Amniotic stem cell (primary cell): ENCODE measurements at places on chromosomes 1 and 21.

DNA sequence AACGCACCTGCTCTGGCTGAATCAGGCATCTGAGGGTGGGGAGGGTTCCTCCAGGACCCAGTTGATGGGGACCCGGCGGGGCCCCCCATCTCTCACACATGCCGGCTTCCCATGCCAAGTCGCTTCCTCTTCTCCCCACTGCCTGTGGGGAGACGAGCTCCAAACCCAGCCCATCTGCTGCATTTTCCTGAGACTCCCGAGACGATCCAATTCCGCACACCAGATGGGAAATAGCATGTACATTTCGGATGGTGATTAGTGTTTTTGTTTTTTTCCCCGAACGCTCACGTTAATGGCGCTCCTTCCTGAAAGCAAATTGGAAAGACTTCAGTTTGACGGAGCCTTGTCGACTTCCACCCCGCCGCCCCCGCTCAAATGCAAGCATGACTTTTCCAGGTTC is 13.2 kb upstream of the GRIK3 start:
- no peak for DNase-seq

GRCh38 chr1:213666113-213666512 is 321.7 kb upstream of the PROX1 start:
- no peak for DNase-seq

GRCh38 chr1:204222764-204223055 is 8.9 kb upstream of the GOLT1A start:
- DNase-seq = no peak

DNA sequence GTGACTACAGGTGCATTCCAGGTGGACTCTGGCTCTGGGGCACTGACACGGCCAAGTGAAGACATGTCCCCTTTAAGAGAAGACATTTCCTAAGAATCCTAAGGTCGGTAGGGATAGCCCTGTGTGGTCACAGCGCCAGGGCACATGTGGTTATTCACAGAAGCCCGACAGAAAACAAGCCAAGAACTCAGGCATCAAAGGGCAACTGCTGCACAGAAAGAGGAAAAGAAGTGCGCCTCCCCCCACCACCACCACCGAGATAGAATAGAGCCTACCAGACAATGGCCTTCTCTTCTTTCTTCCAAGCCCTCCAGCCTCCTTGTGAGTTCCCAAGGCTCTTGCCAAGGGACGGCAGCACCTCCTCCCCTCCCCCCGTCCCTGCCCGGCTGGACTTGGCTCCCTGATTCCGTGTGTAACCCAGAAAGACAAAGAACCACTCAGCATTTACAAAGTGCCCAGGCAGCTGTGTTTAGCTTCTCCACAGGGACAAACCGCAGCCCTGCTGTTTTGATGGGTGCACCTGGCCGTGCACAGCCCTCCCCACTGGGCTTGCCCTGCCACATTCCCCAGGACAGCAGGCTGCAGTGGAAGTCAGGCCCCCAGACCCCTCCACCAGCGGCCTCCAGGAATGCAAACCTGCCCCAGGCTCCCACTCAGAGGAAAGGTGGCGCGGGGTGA is 30.2 kb downstream of the TMPRSS2 start:
- DNase-seq = no peak

- peak; percentile 87 for DNase-seq
These were observed 161.6 kb upstream of the PTBP2 start for GRCh38 chr1:96559707-96560596.

DNA sequence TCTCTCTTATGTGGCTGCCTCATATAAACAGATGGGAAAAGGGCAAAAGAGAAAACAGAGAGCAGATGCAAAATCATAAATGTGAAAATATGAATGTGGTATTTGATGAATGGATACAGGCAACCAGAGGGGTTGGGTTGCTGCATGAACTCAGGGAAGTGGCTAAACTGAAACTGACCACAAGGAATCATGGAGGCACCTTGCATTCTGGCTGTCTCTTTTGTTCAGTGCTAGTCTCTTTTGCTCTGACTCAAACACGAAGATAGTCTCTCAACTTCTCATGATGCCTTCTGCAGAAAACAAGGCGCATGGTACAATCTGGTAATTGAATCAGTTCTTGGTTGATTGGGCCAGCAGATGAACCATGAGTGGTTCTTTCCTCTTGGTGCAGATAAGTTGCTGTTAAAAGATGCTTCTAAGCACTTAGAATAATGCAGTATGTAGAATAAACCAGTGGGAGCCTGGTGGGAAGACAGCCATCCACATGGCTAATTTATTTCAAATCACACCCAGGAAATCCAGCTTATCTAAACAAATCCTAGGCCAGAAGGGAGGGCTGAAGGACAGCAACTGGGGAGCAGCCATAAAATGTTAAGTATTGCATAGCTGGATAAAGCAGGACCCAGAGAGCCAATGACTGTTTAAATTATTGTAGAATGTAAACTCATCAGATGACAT is 64.2 kb downstream of the HLX start:
- DNase-seq = no peak

- DNase-seq = no peak
These were observed 77.2 kb upstream of the PPP2R5A start for GRCh38 chr1:212207822-212208520.

DNA sequence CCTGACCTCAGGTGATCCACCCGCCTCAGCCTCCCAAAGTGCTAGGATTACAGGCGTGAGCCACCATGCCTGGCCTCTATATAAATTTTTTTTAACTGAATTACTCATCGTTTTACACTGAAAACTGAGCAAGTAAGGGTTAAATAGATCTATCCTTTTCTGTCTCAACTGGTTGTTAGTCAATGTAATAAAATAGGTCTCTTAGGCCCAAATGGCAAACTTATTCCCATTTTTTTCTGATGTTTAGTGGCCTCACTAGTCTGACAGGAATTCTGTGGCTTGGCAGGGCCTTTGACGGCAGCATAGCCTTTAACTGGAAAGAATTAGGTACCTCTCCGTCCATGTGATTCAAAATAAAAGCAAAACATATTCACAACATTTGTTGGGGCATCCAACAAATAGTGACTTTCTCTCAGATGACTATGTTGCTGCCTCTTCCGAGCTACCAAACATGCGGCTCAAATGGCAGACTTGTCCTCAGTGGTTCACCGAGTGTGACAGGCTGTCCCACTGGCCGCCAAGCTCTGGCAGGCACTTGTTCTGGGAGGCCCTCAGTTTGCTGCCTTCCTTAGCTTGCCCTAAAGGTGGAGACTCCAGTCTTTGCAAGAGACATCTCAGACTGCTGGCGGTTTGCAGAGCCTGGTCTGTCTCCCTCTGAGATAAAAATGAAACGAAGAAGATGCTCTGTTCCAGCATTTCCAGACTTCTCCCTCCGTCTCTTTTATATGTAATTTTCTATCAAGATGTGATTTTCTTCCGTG is 17.4 kb downstream of the ATP1A4 start:
- DNase-seq = no peak

GRCh38 chr1:172141341-172141881 is 279.1 kb upstream of the C1orf105 start:
- no peak for DNase-seq
